Left colon (tissue), 2 donors: ENCODE measurements at places on chromosomes 4 and X.

DNA sequence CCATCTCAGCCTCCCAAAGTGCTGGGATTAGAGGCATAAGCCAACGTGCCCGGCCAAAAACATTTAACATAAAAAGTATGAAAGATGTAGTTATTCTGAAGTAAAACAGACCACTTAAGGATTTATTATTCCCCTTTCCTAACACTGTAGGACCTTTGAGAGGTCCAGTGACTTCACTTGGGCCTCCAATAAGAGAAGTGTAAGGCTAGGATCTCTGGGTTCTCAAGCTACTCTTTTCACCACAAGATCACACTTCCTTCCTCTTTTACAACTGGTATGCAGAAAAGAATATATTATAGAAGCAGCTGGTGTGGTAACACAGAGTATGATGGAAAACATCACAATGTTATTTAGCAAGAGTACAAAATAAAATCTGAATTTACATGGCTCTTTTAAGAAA lies 30.2 kb upstream of the CCNG2 start:
- no peak for DNase-seq

DNA sequence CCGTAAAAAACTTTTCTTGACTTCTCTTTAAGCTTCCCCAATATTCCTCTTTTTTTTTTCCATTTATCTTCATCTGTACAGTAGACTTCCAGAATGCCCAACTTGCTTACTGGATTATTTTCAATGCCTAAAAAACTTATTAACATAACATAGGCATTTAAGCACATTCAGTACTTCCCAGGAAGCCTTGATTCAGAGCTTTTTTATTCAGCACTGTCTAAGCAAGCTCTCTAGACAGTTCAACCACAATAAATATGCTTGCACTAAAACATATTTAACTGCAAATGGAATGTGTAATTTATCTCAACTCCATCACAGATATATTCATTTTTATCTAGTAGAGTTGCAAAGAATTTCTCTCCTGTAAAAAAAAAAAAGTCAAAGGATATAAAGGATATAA lies 997.8 kb downstream of the ARAP2 start:
- DNase-seq = no peak

DNA sequence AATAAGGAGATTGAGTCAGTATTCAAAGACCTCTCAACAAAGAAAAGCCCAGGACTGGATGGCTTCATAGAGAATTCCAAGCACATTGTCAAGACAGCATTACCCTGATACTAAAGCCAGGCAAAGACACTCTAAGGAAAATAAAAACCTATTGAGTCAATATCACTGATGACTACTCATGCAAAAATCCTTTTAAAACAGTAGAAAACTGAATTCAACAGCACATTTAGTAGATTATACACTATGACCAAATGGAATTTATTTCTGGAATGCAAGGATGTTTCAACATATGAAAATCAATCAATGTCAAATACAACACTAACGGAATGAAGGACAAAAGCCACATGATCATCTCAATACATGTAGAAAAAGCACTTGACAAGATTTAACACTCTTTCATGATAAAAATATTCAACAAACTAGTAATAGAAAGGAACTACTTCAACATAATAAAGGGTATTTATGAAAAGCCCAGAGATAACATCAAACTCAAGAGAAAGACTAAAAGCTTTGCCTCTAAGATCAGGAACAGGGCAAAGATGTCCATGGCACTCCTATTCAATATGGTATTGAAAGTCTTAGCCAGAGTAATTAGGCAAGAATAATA lies 633.3 kb downstream of the ANKRD50 start:
- no peak for DNase-seq

DNA sequence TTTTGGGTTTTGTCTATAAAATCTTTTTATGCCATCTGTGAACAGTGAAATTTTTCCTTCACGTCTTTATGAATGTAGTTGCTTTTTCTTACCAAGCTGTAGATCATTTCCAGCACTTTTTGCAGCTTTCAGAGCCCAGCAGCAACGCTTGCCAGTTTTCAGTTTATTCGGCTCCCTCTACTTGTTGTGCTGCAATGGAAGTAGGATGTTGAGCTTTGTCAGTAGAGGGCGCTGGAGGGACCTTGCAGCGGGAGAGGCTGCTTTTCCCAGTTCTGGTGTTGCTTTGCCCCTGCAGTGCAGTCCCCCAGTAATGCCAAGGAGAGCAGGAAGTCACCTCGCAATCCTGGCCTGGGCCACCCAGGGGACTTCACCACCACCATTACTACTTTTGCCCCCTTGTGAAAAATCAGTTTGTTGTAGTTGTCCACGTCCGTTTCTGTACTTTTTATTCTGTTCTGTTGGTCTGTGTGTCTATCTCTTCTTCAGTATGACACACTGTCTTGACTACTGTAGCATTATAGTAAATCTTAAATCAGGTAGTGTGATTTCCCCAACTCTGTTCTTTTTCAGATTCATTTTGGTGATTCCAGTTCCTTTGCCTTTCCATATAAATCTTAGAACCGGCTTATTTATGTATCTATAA lies 21.8 kb downstream of the CMC4 start:
- DNase-seq = peak; percentile 47

DNA sequence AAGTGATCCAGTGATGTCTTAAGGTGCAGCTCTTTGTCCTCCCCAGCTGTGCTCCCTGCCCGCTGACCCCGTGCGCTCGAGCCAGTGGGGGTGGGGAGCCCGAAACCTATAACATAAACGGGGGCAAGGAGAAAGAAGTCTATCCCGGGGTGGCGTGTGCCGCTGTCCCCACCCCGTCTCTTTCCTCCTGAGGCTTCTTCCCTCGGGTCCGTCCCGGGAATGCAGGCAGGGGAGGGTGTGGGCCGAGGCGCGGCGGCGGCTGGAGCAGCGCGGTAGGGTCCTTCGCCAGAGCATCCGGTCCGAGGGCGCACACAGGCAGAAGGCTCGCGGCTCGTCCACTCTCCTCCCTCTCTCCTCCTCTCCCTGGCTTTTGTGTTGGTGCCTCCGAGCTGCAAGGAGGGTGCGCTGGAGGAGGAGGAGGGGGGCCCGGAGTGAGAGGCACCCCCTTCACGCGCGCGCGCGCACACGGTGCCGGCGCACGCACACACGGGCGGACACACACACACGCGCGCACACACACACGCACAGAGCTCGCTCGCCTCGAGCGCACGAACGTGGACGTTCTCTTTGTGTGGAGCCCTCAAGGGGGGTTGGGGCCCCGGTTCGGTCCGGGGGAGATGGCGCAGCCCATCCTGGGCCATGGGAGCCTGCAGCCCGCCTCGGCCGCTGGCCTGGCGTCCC lies at the start of gene RAB33A:
RAB33A (plus strand) TSS at position 517 of the 681 bp plus-strand sequence; CDS start at position 618, 101 bp downstream.
- peak; percentile 24 for DNase-seq

DNA sequence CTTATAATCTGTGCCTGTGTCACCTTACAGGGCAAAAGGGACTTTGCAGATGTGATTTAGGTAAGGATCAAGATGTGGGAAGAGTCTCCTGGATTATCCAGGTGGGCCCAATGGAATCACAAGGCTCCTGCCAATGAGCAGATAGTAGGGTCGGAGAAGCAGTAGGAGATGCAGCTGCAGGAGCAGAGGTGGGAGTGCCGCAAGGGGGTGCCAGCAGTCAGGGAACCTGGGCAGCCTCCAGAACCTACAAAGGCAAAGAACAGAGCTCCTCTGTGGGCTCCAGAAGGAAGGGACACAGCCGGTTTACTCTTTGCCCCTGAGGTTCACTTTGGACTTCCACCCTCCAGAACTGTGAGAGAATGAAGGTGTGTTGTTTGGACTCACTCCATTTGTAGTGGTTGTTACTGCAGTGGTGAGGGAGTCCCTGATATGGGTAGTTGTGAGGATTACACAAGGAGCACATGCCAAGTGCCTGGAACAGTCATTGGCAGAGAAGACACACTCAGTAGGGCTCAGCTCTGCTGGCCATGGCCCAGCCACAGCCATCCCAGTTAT lies 318.5 kb downstream of the EVC2 start:
- DNase-seq = no peak

DNA sequence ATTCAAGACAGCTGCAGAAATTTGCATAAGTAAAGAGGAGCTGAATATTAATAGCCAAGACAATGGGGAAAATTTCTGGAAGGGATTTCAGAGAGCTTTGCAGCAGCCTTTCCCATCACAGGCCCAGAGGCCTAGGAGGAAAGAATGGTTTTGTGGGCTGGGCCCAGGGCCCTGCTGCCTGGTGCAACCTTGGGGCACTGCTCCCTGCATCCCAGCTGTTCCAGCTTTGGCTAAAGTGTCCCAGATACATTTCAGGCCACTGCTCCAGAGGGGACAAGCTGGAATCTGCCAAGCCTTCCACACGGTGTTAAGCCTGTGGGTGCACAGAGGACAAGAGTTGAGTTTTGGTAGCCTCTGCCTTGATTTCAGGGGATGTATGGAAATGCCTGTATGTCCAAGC lies 185.6 kb upstream of the SFRP2 start:
- DNase-seq = no peak

DNA sequence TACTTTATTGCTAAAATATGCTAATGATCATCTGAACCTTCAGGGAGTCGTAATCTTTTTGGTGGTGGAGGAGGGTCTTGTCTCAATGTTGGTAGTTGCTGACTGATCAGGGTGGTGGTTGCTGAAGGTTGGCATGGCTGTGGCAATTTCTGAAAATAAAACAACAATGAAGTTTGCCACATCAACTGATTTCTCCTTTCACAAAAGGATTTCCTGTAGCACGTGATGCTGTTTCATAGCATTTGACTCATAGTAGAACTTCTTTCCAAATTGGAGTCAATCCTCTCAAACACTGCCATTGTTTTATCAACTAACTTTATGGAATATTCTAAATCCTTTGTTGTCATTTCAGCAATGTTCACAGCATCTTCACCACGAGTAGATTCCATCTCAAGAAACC lies 19.3 kb downstream of the DDIT4L start:
- DNase-seq = no peak

- DNase-seq = no peak
Measured at GRCh38 chr4:31088600-31089230, 368.5 kb downstream of the PCDH7 start.

DNA sequence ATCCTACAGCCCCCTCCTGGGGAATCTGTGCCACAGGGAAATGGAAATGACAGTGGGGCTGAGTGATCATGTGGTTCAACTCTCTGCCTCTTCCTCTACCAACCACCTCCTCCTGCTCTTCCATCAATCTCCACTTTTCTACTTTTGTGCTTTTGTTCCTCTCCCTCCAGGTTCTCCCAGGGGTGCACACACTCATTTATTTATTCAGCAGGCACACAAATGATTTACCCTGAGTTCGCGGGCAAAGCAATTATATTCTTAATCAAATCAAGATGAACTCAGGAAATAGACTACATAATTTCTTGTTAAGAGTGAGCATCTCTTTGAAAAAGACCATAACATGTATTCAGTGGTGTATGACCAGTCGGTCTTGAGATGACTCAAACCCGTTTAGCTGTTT lies 69.2 kb downstream of the VCX3A start:
- no peak for DNase-seq

GRCh38 chr4:8349664-8350236 lies 80.2 kb downstream of the HTRA3 start:
- DNase-seq = no peak

DNA sequence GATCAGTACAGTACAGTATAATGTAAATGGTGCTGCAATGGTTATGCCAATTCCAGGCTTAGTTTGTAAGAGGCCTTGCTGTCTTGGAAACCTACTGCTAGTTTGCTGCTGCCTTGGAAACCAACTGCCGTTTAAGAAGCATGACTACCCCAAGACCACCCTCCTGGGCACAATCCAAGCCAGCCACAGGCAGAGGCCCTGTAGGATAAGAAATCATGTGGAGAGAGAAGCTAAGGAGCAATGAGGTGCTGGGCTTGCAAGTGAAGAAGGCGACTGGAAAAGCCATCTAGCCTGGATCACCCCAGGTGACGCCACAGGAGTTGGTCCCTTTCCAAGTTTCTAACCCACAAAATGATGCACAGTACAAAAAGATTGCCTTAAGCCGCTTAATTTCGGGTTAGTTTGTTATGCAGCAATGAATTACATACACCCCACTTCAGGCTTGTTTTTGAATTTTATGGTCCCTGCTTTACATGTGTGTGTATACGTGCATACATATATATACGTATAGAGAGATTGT lies 16.9 kb downstream of the ZFP42 start:
- no peak for DNase-seq

DNA sequence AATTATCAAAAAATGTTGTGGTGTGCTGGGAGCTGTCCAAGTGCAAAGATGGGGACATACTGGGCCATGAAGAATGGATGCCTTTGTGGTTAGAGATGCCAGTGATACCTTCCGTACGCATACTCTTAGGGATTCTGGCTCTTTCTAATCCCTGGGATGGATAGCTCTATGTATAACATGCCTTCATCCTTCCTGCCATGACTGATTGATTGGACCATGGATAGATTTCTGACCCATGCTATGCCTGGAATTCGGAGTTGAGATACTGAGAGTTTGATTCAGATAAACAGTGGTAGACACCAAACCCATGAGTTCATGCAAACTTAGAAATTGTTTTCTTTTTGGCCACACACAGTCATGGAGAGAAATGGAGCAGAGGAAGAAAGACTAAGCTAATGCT lies 147.2 kb upstream of the WDFY3 start:
- no peak for DNase-seq

- no peak for DNase-seq
Measured at GRCh38 chr4:81211956-81212355, 3.1 kb downstream of the PRKG2 start.

GRCh38 chr4:15376145-15376544 lies 51.7 kb upstream of the C1QTNF7 start:
- DNase-seq = no peak

DNA sequence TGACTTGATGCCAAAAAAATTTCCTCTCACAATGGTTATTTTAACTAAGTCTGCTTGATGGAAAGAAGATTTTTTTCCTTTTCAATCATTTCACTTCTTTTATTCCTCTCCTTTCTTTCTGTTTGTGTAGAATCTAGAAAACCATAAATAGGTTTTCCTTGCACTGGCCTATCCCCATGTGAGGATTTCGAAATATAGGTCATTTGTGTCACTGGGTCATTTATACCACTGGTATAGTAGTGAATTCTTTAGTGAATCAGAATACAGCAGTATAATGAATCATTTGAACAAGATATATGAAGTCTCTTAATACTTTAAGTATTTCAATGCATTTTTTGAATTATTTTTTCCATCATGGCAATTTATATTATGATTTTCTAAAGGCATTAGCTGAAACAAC lies 26.6 kb downstream of the PCDH7 start:
- DNase-seq = no peak

DNA sequence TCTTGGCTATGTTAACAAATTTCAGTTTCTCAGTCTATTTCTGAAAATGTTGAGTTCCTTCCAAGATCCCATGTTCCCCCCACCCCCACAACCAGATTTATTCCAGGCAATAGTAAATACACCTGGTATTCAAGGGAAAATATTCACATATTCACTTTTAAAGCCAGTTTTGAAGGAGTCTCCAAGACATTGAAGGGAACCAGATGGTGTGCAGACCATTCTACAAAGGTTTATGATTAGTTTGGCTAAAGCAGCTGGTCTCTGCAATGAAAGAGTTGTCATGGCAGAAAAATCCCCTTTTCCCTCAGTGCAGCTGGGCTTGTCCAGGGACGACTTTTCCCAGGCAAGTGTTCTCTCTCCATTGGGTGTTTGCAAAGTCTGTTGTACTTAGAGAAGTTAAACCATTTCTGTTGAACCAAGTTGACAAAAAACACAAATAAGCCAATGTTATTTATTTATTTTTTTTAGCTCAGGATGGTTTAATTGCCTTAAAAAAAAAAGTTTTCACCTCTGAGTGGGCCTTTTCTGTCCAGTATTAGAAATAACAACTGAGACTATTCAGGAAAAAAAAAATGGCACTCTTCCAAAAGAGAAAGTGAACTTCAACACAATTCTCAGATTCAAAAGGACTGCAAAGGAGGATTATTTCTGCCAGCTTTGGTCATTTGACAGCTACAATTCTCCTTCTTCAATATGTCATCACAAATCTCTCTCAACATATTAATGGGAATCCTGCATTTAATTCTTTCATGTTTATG lies 410.6 kb downstream of the IL1RAPL1 start:
- DNase-seq = no peak
